ENCODE measurements at places on chromosomes 1 and 21.

GRCh38 chr1:191432817-191433216 is 725.4 kb upstream of the RGS18 start:
- DNase-seq: no peak

GRCh38 chr1:112637254-112638109 is 17.9 kb downstream of the CAPZA1 start:
- DNase-seq: no peak

DNA sequence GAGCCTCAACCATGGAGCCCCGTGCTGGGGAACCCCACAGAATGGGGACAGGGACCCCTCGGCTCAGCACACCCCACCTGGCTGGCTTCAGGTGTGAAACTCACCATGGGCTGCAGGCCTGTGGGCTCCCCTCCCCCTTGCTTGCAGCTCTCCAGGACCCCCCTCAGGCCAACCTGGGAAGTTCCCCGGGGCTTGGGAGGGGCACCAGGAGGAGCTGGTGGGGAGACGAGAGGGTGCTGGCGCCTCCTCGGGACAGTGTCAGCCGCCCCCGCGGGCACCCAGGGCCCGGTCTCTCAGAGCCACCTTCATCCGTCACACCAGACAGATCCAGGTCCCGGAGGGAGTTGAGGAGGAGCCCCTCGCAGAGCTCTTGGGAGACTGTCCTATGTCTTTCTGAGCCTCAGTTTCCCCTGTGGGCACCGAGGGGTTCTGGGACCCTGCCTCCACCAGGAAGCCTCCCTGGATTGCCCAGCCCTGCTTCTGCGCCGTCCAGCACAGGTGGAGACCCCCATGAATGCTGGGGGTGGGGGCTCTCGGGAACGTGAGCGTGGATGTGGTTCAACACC is 657 bp upstream of the TNFRSF18 start:
- DNase-seq: no peak

GRCh38 chr1:156601892-156602291 is 613 bp upstream of the GPATCH4 start:
- DNase-seq: no peak

DNA sequence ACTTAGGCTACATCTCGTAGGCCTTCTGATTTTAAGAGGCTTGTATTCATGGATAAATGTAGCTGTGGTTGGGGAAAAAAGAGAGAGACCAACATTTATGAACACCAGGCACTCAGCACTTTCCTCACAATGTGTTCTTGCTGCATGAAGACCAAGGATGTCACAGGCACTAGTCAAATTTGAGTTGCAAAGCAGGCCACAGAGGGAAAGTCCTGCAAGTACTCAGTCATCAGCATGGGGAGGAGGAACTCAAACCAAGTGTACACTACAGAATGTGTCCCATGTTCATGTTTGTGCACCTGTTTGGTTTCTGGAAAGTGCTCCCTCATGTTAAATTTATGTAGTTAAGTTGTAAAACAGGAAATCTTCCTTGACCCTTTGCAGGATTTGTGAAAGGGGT is 8.7 kb upstream of the MAP3K7CL start:
- DNase-seq: no peak

- no peak for DNase-seq
Measured at GRCh38 chr1:50454911-50455310, 31.7 kb upstream of the DMRTA2 start.

DNA sequence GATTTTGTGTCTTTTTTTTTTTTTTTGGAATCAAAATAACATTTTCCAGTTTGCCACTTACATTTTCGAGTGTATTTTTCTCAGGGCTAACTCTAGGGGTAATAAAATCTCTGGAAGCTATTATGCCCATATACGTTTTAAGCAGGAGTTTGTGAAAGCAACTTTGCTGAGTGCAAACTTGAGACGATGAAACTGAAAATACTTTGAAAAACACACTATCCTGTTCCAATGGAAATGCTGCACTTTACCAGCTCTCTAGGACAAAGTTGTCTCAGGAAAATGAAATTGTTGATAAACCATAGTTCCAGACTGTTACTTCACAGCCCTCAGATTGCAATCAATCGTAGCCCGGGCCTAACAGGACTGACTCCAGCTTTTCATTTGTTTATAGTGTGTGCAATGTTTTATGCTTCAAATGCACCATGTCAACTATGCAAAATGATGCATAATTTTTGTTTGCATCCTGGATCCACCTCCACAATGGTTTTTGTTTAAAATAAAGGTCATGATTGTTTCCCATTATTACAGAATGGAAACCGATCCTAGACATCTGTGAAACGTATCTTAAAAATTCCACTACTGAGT is 220.6 kb upstream of the PKN2 start:
- DNase-seq: no peak

DNA sequence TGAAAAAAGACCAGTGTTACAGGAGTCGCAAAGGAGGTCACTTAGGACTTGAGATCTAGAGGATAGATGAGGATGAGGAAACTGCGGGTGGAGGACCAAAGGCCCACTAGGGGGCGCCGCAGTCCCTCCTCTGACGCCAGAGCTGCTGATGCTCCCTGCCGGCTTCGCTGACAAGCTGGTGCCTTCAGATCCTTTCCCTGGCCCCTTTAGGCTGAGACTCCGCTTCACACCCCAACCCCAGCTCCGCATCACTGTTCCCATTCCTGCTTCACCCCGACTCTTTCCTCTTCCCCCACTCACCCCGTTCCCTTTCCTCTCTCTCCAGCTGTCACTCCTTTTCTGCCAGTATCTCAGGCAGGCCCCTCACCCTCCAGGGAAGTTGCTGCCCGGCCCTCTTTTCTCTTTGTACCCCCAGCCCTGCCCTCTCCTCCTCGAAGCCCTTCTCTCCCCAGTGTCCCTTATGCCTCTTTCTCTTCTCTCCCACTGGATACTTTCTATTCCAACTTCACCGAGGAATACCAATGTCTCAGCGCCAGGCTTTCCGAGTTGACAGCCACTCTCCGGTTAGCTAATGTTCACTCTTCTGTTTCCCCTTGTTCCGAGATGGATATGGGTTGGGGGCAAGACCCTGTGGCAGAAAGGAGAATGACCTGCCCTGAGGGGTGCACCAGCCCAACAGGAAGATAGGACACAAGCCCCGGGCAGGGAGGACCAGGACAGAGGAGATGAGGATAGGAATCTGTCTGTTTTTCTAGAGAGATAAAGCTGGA is 4.5 kb downstream of the KCNJ9 start:
- DNase-seq: peak; percentile 70

DNA sequence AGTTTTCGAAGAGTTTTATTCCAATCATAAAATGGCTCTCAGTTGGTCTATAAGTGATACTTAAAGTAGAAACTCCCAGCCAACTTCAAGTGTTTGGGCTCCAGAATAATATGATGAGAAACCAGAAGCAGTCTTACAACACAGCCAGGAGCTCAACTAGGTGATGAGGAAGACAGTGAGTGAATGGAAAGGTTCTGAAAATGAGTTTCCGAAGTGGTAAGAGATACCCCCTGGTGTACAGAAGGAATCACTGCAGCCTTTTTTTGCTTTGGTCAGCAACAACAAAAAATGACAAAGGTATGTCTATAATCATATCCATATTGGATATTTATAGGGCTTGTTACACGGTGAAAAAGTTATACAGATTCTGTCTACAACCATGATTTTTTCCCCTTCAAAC is 16.5 kb downstream of the KRTAP19-1 start:
- DNase-seq: no peak

DNA sequence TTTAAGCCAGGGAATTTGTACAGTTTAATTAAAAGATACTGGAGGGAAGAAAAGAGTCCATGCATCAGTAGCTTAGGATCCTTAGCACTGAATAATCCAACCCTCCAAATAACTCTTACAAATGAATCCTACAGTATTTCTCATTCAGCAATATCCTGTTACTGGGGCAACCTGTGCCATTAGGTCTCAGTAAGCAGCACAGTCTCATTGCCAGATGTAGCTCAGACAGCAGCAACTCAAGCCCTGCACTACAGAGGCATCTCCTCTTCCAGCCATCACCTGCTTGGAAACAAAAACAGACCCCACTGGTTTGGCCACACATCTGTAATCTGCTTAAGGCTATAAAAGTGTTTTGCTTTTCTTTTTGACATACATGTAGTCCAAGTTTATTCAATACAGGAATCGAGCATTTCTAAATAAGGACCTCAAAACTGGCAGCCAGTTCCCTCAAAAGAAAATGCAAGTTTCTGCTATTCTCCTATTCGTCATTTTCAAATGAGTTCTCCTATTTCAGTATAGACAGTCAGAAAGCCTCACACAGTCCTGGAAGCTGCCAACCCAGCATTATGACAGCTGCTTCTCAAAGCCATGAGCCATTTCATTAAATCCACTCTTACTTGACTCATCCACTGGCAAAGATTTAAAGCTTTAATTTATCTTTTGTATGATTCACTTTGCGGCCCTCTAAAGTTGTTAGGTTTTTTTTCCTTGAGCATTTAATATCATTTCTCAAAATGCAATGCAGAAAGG is 129.0 kb downstream of the APP start:
- DNase-seq: no peak

- DNase-seq: no peak
Measured at GRCh38 chr21:43270800-43271301, 102.0 kb downstream of the CRYAA start.

Data from CD4-positive, alpha-beta T cell treated with Interleukin-4 for 4 hours (primary cell).